ENCODE measurements at places on chromosomes 6 and 20.
A peak's percentile ranks its signal among the peaks of the same experiment; 100 is the strongest.

- DNase-seq = no peak
Observed at GRCh38 chr6:85041376-85041775, 277.0 kb upstream of the TBX18 start.

DNA sequence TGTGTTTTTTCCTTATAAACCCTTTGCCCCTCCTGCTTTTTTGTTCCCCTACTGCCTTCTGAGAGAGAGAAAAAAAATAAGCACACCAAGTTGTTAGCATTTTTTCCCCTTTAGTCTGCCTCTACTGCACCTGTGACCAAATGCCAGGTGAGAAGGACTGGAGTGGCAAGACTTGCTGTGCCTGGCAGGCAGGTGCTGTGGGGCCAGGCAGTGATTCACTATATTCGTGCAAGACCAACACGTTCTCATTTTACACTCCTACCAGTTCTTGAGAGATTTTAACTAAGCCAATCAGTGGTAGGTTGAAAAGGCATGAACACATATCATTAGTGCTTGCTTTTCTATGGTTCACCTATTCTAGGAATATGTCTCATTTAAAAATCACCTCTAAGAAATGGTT lies 109.7 kb downstream of the FIG4 start:
- no peak for DNase-seq

DNA sequence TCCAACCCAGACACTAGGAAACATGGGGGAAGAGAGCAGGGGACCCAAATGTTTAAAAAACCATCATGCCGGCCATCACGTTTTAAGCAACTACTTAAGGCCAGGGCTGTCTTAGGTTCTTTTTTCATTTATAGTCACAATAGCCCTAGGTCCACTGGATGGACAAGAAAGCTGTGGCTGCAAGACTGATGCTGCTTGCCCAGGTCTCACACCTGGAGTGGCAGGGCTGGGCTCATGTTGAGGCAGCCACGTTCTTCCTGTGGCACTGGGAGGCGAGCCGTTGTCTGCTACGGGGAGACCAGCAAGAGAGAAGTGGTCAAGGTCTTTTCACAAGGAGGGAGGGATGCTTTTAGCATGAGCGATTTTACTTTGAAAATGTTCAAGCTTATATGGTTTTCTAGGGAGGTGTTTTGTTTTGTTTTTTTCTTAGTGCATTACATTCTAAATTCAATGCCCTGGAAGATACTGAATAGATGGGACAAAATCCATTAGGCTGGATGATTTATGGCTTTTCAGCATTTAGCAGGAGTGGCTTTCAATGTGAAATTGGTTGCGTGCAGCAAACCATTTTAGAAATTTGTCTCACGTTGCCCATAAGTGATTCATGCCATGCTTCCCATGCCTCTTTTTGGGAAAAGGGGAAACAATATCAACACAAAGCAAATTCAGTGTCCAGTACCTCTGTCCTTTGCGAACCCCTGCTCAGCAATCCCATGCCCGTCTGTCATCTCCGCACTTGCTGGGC lies 106.6 kb upstream of the SNX9 start:
- DNase-seq = no peak

DNA sequence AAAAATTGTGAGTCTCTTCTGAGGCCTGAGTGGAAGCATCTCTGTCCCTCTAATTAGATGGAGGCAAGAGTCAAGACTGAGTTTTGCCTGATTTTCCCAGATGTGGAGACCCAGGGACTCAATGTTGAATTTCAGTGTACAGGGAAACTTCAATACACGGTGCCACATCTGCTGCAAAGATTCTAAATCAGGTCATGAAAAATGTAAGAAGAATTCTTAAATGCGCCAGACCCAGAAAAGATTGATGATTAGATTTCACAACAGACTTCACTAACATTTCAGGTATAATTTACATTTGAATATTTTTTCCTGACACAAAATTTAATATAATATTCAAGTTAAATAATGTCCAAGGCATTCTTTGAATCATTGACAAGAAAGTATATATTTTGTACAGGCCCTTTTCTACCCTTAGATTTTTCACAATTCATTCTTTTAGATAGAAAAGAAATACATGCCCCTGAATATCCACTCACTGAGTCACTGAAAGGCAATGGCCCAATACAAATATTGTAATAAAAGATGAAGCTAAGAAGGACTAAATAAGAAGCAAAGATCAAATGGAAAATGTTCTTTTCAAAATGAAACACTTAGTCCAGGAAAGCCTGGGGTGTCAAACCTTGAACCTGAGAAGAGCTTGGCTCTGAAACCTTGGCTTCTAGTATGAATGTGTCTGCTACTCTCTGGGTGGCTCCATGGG lies 18.2 kb upstream of the HDGFL1 start:
- no peak for DNase-seq

GRCh38 chr20:20396794-20397193 lies 28.9 kb downstream of the INSM1 start:
- no peak for DNase-seq

DNA sequence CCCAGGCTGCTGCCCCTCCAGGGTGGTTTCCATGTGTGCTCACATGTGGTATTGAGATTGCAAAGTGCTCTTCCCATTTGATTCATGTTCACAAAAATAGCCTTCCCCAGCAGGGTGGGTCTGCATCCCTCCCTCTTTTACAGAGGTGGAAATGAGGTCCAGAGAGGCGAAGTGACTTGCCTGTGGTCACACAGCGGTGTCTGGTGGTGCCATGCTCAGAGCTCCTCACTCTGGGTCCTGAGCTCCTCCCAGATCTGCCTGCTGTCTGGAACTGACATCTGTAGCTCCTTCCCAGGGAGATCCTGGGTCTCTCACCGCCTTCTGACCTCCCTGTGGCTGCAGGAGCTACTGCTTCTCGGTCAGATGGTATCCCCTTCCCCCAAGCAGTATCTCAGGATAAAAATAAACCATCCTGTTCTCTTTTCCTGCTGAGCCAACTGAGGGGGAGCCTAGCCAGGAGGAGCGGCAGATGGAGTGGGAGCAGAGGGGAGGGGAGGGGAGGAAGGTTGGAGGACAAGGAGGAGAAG lies 11.9 kb downstream of the CD40 start:
- no peak for DNase-seq

DNA sequence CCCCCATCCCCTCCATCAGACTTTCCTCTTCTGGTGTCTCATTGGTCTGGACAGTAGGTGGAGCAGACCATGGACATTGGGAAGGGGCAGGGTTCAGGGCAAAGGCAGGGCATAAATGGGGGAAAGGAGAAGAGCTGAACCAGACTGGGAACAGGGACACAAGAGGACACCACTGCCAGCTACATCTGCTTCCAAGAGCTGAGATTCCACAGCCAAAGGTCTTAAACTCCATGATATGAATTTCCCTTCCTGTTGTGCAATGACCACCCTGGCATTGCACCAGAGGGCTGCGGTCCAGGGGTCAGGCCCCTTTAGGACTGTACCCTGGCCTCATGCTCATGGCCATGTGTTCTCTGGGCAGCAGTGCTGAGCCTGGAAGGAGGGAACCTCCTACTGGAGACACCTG lies 137.9 kb downstream of the MAFB start:
- DNase-seq = no peak

DNA sequence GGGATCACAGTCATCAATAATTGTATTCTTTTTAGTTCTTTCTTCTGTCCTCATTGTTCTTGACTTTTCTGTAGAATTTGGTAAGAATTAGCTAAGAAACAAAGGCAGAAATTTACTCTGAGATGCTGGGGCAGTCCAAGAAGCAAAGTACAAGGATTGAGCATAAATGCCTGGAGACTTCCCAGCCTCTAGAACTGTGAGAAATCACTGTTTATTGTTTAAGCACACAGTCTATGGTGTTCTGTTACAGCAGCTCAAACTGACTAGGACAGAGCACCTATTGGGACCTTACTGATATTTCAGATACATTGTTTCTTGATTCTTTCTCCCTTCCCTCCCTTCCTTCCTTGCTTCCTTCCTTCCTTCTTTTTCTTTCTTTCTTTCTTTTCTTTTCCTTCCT lies 192.7 kb upstream of the SLC35B3 start:
- no peak for DNase-seq

- DNase-seq = peak; percentile 31
Observed at GRCh38 chr6:73134588-73134987, 90.7 kb downstream of the KHDC1L start.

DNA sequence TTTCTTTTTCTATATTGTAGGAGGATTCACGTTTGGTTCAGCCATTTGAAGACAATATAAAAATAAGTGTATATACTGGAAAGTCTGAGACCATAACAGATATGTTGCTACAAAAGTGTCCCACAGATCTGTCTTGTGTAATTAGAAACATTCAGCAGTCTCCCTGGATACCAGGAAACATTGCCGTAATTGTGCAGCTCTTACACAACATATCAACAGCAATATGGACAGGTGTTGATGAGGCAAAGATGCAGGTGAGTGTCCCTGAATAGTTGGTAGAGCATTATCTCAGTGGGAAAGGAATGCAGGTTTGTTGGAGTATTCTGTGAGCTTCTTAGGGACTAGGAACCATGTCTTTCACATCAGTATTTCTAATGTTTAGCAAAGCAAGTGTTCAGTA lies 18.3 kb upstream of the ADGRF4 start:
- no peak for DNase-seq

GRCh38 chr20:54631059-54631458 lies 155.7 kb downstream of the DOK5 start:
- DNase-seq = no peak

GRCh38 chr6:98976674-98977385 lies 29.1 kb upstream of the FBXL4 start:
- no peak for DNase-seq

DNA sequence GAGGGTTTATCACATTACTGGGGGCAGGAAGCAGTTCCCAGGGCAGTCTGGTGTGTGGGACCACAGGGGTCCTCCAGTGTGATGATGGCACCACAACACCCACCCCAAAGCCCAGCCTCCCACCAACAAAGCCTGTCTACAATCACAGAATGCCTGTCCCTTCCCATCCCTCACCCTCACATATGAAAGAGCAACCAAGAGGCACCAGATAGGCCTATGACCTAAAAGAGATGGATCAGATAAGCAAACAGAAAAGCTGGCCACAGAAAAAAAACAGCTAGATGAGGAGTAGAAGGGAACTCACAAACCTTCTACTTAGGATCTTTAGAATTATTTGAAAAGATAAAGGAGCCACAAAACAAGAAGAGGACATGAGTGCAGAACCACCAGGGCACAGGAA lies 54.3 kb downstream of the SERAC1 start:
- no peak for DNase-seq

GRCh38 chr20:1177680-1178079 lies 7.1 kb downstream of the TMEM74B start:
- no peak for DNase-seq

GRCh38 chr6:70886661-70887060 lies 70.2 kb downstream of the B3GAT2 start:
- no peak for DNase-seq

DNA sequence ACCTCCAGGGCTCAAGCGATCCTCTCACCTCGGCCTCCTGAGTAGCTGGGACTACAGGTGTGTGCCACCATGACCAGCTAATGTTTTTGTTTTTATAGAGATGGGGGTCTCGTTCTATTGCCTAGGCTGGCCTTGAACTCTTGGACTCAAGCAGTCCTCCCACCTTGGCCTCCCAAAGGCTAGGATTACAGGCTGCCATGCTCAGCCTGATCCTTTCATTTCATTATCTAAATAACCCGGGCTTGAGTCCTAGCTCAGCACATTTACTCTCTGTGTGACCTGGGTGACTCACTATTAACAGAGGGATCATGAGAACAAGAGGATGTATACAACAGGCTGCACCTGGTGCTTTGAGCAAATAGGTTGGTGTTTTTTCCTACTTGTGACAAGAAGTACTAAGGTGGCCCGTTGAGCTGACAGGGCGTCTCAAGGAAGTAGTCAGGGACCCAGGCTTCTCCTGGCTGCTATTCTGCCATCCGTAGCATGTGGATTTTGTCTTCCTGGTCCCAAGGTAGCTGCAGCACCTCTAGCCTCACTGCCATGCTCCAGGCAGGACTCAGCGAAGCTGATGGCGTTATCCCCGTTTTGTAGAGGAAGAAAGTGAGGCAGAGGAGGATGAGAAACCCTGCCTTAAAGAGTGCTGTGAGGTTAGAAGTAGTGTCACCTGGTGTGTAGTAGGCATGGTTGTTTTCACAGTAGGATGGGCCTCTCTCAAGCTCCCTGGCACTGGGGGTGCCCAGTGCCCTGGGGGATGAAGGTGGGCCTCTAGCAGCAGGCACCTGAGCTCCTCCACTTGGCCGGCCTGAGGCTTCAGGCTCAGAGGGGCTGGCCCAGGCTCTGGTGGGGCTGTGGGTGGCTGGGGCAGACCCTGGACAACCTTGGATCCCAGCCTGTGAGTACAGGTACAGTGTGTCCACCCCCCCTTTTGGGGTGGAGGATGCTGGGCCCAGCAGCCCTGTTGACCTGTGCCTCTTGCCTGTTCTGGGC lies 62.4 kb downstream of the ADNP start:
- DNase-seq = no peak

- DNase-seq = no peak
Observed at GRCh38 chr20:63317061-63317460, 24.1 kb downstream of the COL20A1 start.

DNA sequence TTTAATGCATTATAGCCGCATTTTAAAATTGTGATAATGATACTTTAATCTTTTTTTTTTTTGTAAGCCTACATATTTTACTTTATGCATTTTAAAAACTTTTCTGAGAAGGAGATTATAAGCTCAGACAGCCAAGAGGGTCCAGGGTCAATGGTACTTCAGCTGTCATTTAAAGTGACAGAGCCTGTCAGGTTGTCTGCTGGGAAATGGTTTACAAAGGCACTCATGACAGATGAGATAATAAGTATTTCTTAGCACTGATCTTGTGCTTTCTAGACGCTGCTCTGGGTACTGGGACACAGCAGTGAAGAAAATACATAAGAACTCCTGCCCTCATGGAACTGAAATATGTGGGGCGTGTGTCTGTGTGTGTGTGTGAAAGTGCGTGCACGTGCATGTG lies 19.6 kb downstream of the LAMP5 start:
- DNase-seq = no peak

GRCh38 chr6:5723841-5724691 lies 282.7 kb downstream of the NRN1 start:
- no peak for DNase-seq

- no peak for DNase-seq
Observed at GRCh38 chr6:136090929-136091328, 159.2 kb downstream of the MTFR2 start.

GRCh38 chr6:137423451-137424168 lies 70.6 kb downstream of the OLIG3 start:
- DNase-seq = no peak
